ENCODE measurements at places on chromosomes 4 and X. TPM values are rescaled to one million over a fixed set of nuclear protein-coding genes. Genes with fewer than 3 reads are reported as not detected.
A peak's percentile ranks its signal among the peaks of the same experiment; 100 is the strongest.

DNA sequence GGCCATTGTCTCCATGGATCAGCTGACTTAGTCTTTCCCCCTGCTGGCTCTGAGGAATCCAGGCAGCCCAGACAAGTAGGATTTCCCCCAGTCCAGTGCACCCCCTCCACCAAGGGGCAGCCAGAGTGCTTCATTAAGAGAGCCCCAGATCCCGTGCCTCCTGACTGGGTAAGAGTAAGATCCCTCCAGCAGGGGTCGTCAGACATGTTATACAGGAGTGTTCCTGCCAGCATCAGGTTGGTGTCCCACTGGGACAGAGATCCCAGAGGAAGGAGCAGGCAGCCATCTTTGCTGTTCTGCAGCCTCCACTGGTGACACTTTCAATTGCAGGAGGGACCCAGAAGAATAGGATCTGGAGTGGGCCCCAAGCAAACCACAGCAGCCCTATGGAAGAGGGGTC lies 29.0 kb upstream of the INPP4B start:
- H3K27me3 ChIP-seq = no peaks in the 10 kb centered on the region
- no peak overlapping the region for H3K27ac ChIP-seq
- no peak overlapping the region for H3K4me3 ChIP-seq
- no peak for DNase-seq

Gene PRRG1
- total RNA-seq = 14.7 TPM

Gene CENPVL3
- not detected for total RNA-seq

GRCh38 chrX:153953342-153953830 lies 8.9 kb upstream of the RENBP start:
- no peak overlapping the region for H3K27ac ChIP-seq
- no peaks in the 10 kb centered on the region for H3K27me3 ChIP-seq
- no peak overlapping the region for H3K4me3 ChIP-seq
- peaks cover under 1% of the 10 kb centered on the region for H3K36me3 ChIP-seq
- no peaks in the 10 kb centered on the region for H3K4me1 ChIP-seq
- DNase-seq = peak; percentile 93

GRCh38 chr4:38769857-38770256 lies 12.9 kb downstream of the TLR10 start:
- H3K27ac ChIP-seq = no peak overlapping the region
- H3K27me3 ChIP-seq = no peaks in the 10 kb centered on the region
- no peaks in the 10 kb centered on the region for H3K36me3 ChIP-seq
- H3K4me3 ChIP-seq = no peak overlapping the region
- no peak for DNase-seq
- no peaks in the 10 kb centered on the region for H3K4me1 ChIP-seq

DNA sequence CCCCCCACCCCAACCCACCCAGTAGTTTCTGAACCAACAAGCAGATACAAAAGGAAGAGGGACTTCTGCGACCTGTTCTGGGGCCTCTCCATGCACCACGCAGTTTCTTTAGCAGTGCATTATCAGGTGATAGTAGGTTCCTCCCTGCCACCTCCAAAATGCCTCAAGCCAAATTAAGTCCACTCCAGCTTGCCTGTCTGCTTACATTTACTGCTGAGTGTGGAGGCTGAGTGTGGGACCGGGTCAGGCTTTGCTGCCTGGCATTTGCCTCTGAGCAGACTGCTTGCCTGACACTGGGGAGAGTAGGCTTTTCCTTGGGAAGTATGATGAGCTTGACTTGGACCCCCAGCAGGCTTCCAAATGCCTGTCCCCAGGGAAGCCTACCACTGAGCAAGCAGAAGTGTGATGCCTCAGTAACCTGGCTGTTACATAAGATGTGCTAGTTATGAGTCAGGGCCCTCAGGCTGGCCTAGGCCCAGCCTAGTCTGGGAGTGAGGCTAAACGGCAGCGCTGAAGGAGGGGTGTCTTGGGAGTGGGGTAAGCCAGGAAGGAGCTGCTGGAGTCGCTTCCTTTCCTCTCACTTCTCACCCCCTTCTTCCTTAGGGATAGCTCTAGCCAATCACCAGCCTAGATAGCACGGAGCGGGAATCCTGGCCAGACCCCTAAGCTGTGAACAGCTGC lies 9.0 kb downstream of the TSC22D3 start:
- H3K4me1 ChIP-seq = no peaks in the 10 kb centered on the region
- DNase-seq = no peak
- no peak overlapping the region for H3K4me3 ChIP-seq
- no peaks in the 10 kb centered on the region for H3K36me3 ChIP-seq
- H3K27ac ChIP-seq = no peak overlapping the region

GRCh38 chr4:78291277-78291676 lies 234.2 kb downstream of the FRAS1 start:
- no peak overlapping the region for H3K4me3 ChIP-seq
- H3K27ac ChIP-seq = no peak overlapping the region
- no peak for DNase-seq
- H3K4me1 ChIP-seq = peaks cover 2% of the 10 kb centered on the region
- H3K27me3 ChIP-seq = no peaks in the 10 kb centered on the region

Gene SSX2B
- total RNA-seq = not detected

DNA sequence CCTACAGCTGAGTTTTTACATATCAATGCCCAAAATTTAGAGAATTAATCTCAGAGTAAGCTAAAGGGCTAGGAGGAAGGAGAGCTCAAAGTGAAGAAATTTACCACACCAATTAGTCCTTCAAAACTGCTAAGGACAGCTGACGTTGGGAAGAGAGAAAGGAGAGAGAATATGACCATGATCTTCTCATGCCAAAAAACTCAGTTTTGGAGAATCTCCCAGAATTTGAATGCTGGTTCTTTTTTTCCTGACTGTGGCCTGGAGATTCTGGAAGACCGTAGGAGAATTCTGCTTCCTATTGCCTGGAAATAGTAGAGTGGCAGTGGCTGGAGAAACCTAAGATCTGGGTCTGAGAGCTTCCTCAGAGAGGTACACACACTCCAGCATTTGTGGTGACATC lies 834.4 kb upstream of the SLIT2 start:
- H3K4me3 ChIP-seq = no peak overlapping the region
- DNase-seq = no peak
- H3K4me1 ChIP-seq = no peaks in the 10 kb centered on the region

Gene ARHGAP10
- total RNA-seq = 57.3 TPM

DNA sequence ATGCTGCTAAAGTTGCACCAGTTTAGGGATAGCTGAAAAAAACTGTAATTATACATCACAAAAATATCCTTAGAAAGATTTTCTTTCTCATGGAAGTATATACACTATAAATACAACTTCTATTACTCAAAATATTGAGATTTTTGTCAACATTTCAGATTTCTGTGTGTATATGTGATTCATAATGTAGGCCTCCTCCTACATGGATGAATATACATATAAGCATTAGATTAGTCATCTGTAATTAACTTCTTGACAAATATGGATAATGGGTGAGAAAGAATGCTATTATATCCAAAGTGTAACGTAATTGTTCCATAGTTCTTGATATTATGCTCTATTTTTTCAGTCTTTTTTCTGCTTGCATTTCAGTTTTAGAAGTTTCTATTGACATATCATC lies 124.9 kb downstream of the CBLL2 start:
- no peaks in the 10 kb centered on the region for H3K27me3 ChIP-seq
- no peaks in the 10 kb centered on the region for H3K4me1 ChIP-seq
- no peak overlapping the region for H3K4me3 ChIP-seq
- no peaks in the 10 kb centered on the region for H3K36me3 ChIP-seq
- no peak for DNase-seq
- H3K27ac ChIP-seq = no peak overlapping the region

Gene UTP14A
- total RNA-seq = 13.6 TPM

Gene AKAP4
- total RNA-seq = not detected

GRCh38 chrX:151488677-151489076 lies 74.8 kb upstream of the PASD1 start:
- H3K27me3 ChIP-seq = no peaks in the 10 kb centered on the region
- H3K27ac ChIP-seq = no peak overlapping the region
- H3K4me1 ChIP-seq = no peaks in the 10 kb centered on the region
- H3K4me3 ChIP-seq = no peak overlapping the region
- H3K36me3 ChIP-seq = no peaks in the 10 kb centered on the region

Gene DNAAF6
- total RNA-seq = not detected

- no peak overlapping the region for H3K27ac ChIP-seq
- H3K27me3 ChIP-seq = no peaks in the 10 kb centered on the region
These were observed 81.1 kb downstream of the FRAS1 start for GRCh38 chr4:78138252-78138651.

- no peaks in the 10 kb centered on the region for H3K4me1 ChIP-seq
- H3K4me3 ChIP-seq = no peak overlapping the region
- H3K27me3 ChIP-seq = no peaks in the 10 kb centered on the region
- peak overlapping the region; percentile 59 for H3K27ac ChIP-seq
- DNase-seq = no peak
- H3K36me3 ChIP-seq = no peaks in the 10 kb centered on the region
These were observed 17.4 kb upstream of the EIF4E start for GRCh38 chr4:98946359-98946758.

Gene FNIP2
- 97.8 TPM for total RNA-seq

DNA sequence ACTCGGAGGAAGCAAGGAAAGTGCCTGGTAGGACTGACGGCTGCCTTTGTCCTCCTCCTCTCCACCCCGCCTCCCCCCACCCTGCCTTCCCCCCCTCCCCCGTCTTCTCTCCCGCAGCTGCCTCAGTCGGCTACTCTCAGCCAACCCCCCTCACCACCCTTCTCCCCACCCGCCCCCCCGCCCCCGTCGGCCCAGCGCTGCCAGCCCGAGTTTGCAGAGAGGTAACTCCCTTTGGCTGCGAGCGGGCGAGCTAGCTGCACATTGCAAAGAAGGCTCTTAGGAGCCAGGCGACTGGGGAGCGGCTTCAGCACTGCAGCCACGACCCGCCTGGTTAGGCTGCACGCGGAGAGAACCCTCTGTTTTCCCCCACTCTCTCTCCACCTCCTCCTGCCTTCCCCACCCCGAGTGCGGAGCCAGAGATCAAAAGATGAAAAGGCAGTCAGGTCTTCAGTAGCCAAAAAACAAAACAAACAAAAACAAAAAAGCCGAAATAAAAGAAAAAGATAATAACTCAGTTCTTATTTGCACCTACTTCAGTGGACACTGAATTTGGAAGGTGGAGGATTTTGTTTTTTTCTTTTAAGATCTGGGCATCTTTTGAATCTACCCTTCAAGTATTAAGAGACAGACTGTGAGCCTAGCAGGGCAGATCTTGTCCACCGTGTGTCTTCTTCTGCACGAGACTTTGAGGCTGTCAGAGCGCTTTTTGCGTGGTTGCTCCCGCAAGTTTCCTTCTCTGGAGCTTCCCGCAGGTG lies 637 bp downstream of the AR start:
- H3K4me1 ChIP-seq = no peaks in the 10 kb centered on the region
- peak overlapping the region; percentile 37 for H3K27ac ChIP-seq
- H3K27me3 ChIP-seq = no peaks in the 10 kb centered on the region
- H3K36me3 ChIP-seq = no peaks in the 10 kb centered on the region

GRCh38 chr4:11765849-11766453 lies 337.3 kb upstream of the HS3ST1 start:
- H3K36me3 ChIP-seq = no peaks in the 10 kb centered on the region
- DNase-seq = no peak
- no peak overlapping the region for H3K4me3 ChIP-seq
- H3K4me1 ChIP-seq = no peaks in the 10 kb centered on the region
- no peaks in the 10 kb centered on the region for H3K27me3 ChIP-seq

DNA sequence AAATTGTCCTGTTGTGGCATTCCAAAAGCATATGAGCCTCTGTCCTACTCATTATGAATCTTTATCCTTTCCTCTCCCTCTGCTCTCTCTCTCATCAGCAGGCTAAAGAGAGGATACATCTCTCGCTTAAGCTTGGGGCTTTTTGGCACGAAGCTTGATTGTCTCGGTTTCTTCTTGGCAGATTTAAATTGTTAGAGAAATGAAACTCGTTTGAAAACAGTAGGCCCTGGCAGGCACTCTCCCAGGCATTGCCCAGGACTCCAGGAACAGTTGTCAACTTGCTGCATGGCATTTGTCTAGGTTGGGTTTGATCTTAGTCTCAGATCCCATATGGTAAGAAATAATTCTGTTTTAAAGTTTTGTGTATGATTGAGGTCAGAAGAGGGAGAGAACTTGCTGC lies 35.5 kb downstream of the NAA11 start:
- no peak overlapping the region for H3K27ac ChIP-seq
- H3K36me3 ChIP-seq = no peaks in the 10 kb centered on the region
- no peaks in the 10 kb centered on the region for H3K27me3 ChIP-seq
- DNase-seq = no peak

Gene TAF7L
- total RNA-seq = not detected

DNA sequence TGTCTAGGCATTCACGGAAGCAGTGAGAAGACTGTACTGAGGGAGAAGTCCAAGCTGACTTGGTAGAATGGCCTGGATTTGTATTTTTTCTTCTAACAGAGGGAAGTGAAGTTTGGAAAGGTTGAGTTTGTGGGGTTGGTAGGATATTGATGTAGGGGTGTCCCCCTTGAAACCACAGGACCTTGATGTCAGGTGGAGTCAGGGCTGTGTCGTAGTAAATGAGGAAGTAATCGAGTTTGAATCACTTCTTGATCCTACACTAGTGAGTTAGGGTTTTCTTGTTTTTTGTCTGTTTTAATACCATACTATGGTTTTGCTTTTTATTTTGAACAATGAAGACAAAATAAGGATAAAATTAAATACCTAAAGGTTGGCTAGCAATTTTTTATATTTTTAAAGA lies 30.1 kb upstream of the ANAPC4 start:
- no peak overlapping the region for H3K4me3 ChIP-seq
- H3K4me1 ChIP-seq = no peaks in the 10 kb centered on the region

Gene CENPVL2
- total RNA-seq = not detected

Gene PRR32
- not detected for total RNA-seq

DNA sequence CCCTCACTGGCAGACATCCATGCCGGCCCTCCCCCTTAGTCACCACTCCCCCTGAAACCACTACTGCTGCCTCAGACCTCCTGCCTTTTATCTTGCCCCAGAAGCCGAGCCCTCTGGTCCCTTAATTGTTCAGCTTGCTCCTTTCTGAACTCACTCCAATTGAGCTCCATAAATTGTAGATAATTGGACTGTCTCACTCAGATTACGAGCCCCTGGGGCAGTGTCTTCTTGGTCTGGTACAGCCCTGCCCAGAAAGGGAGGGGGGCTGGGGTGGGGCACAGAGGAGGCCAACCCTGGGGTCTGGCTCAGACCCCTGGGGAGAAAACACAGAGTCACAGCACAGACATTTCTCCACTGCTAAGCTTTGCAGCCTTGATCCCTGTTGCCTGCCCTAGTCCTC lies 39.4 kb downstream of the NALF2 start:
- H3K4me1 ChIP-seq = no peaks in the 10 kb centered on the region
- DNase-seq = no peak
- no peak overlapping the region for H3K27ac ChIP-seq
- no peak overlapping the region for H3K4me3 ChIP-seq
- H3K36me3 ChIP-seq = no peaks in the 10 kb centered on the region
- H3K27me3 ChIP-seq = no peaks in the 10 kb centered on the region
